ENCODE measurements at places on chromosomes 2 and 18. TPM values are rescaled to one million over a fixed set of nuclear protein-coding genes. Genes with fewer than 3 reads are reported as not detected.

Gene TTN
- 11.6 TPM for total RNA-seq

Gene IL36G
- not detected for total RNA-seq

Gene GAREM1
- not detected for total RNA-seq

Gene LOXHD1
- 0.13 TPM for total RNA-seq

Gene UGT1A9
- not detected for total RNA-seq

Gene NEUROD1
- not detected for total RNA-seq

Gene ABCG5
- not detected for total RNA-seq
